NCI-H526 (cell line): ENCODE measurements at places on chromosomes 3 and 15.

- DNase-seq: no peak
Observed at GRCh38 chr15:67403428-67404154, 117.3 kb upstream of the C15orf61 start.

DNA sequence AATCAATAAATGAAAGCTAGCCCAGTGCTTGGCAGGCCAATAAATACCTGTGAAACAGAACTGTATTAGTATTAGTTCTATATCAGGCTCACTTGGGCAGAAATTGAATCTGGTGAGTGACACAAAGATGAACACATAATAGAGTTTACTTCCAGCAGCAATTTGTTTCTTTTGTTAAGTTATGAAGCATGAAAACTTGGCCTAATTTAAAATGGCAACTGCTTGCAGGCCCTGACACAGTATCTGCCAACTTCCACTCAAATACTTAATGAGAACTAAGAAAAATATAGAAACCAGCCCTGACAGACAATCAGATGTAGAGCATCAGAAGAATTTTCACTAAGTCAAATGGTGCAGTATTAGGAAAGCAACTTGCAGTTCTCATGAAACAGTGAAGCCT, 37.6 kb upstream of the LRIG1 start:
- no peak for DNase-seq

- DNase-seq: no peak
Observed at GRCh38 chr3:144308396-144308795, 336.8 kb downstream of the DIPK2A start.

DNA sequence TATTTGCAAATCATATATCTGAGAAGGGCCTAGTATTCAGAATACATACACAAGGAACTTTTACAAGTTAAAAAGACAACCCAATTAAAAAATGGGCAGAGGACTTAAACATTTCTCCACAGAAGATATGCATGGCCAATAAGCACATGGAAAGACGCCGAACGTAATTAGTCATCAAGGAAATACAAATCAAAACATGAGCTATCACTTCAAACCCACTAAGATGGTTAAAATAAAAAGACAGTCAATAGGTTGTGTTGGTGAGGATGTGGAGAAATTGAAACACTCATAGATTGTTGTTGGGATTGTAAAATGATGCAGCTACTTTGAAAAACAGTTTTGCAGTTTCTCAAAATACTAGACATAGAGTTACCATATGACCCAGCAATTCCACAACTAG, 61.2 kb upstream of the NEO1 start:
- no peak for DNase-seq

DNA sequence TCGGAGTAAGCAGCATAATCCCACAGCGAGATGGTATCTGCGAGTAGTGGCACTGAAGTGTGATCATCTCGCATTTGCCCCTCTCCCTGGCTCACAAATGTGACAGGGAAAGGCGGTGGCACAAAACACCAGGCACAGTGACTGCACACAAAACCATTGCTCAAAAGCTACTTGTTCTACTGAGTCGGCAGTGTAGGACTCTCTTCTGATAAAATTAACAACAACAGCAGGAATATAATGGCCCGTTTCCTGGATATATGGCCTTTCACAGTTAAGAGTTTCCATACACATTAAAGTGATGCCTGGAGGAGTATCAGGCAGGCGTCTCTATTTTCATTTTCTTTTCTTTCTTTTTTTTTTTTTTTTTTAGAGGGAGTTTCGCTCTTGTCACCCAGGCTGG, 69.0 kb downstream of the MYO1E start:
- no peak for DNase-seq

- no peak for DNase-seq
Observed at GRCh38 chr3:30203301-30203700, 403.1 kb upstream of the TGFBR2 start.
